BJ (cell line): ENCODE measurements at places on chromosomes 4 and X.
A peak's percentile ranks its signal among the peaks of the same experiment; 100 is the strongest.

- DNase-seq = no peak
Observed at GRCh38 chr4:31929676-31930345, 1209.6 kb downstream of the PCDH7 start.

DNA sequence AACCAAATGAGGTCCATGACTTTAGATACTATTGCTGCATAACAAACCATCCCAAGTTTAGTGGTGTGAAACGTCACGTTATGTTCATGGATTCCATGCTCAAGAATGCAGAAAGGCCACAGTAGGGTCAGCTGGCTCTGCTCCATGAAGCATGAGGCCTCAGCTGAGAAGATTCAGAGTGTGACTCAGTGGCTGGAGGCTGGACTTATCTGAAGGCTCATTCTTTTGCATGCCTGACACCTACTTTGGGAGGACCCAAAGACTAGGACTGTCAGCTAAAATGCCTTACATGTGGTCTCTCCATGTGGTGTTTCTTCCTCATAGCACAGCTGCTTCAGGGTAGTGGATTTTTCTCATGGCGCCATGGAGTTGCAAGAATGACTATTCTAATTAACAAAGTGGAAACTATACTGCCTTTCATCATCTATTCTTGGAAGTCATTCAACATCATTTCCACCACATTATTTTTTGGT lies 11.5 kb upstream of the CCDC149 start:
- DNase-seq = peak; percentile 96

- DNase-seq = no peak
Observed at GRCh38 chrX:69182818-69183380, 17.6 kb upstream of the PJA1 start.

DNA sequence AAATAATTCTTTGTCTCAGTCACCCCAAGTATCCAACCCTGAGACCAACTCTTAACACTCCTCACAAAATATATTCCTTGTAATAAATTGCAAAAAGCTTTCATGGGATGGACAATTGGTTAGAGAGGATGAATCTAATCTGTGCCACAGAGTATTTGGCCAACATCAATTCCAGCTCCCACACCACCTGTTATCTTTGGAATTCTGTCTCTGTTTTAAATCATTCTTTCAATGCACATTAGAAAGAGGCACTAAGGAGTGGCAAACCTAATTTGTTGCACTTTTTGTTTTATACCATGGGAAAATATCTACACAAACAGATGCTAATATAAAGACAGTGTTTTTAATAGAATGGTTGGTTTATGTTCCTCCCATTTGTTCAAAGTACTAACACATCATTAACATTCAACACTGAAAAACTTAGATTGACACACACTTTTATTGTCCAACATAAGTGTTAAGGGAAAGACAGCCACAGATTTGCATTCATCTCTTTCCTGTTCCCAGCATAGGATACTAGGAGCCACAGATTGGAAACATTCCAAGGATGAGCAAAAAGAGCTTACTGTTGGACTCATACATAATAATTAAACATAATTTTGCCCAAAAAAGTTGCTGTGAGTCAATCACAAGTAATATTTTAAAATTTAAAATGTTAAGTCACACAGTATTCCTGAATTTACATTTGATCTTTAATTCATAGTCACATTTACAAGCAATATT lies 116.4 kb downstream of the PPA2 start:
- no peak for DNase-seq

DNA sequence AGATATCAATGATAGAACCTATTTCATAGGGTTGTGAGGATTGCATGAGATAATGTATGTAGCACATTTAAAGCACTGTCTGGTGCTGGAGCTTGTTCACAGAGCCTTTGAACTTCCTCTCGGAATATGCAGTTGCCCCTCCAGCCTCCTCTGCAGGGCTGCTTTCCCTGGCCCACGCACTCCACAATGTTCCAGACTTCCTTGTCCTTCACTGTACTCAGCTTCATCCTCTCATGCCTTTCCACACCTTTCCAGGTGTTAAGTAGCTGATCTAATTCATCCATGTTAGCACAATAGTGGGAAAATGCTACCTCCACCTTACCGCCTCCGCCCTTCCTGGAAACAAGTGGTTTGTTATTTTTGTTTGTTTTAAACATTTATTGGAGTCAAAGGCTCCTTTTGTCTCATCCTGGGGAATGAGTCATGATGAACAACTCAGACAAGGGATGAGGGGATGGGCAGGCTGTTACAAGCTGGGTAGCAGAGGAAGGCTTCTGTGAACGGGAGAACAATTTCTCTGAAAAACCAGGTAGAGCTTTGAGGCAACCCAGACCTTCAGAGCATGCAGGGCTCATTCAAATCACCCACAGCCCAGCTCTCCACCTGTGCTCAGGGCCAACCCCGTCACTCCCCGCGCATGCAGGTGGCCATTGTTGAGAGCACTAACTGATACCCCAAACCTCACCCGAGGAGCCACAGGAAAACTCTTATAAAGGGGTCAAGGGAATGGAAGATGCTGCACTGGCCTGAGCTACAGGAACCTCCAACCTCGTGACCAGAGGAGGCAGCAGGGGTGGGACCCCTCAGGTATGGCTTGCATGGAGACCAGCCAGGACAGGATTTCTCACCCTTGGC lies 84.9 kb upstream of the TBL1X start:
- no peak for DNase-seq

GRCh38 chrX:134547047-134547679 lies 87.2 kb downstream of the HPRT1 start:
- no peak for DNase-seq

DNA sequence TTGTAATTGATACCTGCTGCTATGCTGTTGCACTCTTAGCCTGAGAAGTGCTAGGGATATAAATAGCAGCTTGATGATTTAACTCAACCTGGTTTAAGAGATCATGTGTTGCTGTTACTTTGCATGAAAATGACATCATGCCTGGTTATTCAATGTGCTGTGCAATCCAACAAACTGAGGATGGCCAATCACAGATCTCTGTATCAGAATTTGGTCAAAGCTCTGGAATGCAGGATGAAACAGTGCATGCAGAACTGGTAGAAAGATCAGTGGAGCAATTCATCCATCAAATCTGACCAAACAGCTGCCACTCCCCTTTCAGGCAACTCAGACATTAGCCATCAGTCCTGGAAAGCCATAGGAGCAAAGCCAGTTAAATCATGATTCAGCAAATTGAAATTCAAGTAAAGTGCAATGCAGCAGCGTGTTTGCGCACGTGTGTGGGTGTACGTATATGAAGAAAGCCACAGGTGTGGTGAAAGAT lies 160.3 kb upstream of the RASGEF1B start:
- peak; percentile 12 for DNase-seq

GRCh38 chrX:74246524-74246923 lies 57.5 kb upstream of the ZCCHC13 start:
- no peak for DNase-seq

GRCh38 chr4:7971881-7972500 lies 32.3 kb upstream of the AFAP1 start:
- no peak for DNase-seq

- no peak for DNase-seq
Observed at GRCh38 chrX:155968326-155968661, 29.2 kb upstream of the IL9R start.

DNA sequence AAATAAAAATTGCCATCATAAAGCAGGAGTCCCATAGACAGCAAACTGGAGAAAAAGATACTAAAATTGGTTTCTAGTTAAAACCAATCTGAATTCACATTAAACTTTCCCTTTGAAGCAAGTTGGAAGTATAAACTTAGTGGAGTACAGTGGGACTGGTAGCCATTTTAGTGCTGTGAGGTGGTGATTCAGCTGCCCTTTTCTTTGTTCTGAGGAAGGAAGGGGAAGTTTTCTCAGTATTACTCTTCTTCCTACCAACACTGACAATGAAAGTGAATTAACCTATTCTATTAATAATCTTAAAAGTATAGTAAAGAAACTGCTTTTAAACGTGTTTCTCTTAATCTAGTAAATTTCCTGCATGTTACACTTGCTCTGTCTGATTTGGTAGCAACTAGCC lies 36.7 kb downstream of the SLC9A6 start:
- no peak for DNase-seq

GRCh38 chr4:4542774-4543485 lies 1.1 kb upstream of the STX18 start:
- DNase-seq = no peak

DNA sequence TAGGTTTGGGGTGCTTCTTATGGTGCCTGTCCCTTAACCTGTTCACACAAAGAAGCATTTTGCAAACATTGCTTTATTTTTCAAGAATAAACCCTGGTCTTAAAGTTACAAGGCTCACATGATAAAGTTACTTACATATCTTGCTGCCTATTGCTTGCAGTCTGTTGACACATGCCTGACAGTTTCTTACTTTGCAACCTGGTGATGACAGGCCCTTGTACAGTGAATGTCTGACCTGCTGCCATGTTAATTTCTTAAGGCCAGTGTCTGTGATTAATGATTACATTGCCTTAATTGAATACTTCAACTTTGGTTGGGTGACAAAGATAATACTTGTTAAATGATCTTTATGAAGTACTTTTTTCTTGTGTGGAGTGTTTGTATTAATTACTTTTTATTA lies 49.9 kb downstream of the FIP1L1 start:
- no peak for DNase-seq

GRCh38 chr4:30916337-30917274 lies 196.4 kb downstream of the PCDH7 start:
- DNase-seq = no peak

GRCh38 chr4:104424989-104425388 lies 69.7 kb downstream of the CXXC4 start:
- no peak for DNase-seq

- DNase-seq = no peak
Observed at GRCh38 chr4:1506956-1507721, 100.9 kb upstream of the NKX1-1 start.

DNA sequence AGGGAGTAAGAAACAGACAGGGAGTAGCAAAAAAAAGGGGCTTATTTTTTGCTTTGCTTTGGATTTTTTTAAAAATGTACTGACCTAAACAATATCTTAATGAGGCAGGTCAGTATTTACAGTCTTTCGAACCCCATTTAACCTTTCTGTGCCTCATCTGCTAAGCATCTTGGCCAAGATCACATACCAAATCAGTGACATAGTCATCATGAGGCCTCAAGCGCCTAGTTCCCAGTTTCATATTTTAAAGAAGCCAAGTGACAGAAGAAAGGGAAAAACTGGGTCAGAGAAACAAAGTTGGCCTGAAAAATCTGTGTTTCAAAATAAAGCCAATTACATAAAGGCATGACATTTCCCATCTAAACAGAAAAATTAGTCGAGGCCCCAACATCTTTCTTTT lies 94.6 kb upstream of the WDR44 start:
- DNase-seq = peak; percentile 27

GRCh38 chr4:79047316-79047715 lies 108.1 kb upstream of the PAQR3 start:
- no peak for DNase-seq

GRCh38 chr4:116374815-116375214 lies 710.6 kb downstream of the TRAM1L1 start:
- no peak for DNase-seq

GRCh38 chr4:20447103-20447502 lies 195.4 kb downstream of the SLIT2 start:
- DNase-seq = no peak

DNA sequence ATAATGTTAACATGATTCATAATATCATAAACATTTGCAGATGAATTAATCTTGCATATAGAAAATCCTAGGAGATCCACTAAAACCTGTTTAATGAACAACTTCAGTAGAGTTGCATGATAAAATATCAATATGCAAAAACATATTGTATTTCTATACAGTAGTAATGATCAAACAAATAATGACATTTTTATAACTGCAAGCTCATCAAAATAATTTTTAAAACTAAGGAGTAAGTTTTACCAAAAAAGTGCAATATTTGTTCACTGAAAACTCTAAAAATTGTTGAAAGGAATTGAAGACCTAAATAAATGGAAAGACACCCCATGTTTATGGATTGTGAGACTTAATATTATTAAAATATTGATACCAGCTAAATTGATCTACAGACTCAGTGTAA lies 15.9 kb upstream of the GPRASP2 start:
- no peak for DNase-seq

DNA sequence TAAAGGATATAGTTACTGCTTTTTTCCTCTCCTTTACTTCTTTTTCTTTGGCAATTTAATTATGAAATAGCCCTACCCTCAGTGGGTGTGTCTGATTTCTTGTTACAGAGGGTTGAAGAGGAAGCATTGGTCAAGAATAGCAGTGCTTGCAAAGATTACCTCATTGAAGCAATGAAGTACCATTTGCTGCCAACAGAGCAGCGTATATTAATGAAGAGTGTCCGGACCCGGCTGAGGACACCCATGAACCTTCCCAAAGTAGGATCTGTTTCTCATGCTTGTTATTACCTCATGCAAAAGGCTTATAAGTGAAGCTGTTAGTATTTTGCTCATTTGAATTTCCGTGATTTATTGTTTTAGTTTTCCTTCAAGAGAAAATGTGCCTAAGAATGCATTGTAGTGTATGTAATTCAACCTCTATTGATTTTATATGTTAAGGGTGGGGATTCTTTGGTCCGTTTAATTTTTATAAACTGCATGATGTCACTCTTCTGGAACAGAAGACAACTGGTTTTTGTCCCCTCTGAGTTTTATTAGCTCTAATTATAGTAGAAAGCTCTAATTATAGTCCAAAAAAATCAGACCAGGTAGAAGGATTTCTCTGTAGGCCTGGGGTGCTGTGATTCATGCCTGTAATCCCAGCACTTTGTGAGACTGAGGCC lies 27.9 kb upstream of the MSMO1 start:
- no peak for DNase-seq

- no peak for DNase-seq
Observed at GRCh38 chrX:15507005-15507404, 6.4 kb downstream of the BMX start.

DNA sequence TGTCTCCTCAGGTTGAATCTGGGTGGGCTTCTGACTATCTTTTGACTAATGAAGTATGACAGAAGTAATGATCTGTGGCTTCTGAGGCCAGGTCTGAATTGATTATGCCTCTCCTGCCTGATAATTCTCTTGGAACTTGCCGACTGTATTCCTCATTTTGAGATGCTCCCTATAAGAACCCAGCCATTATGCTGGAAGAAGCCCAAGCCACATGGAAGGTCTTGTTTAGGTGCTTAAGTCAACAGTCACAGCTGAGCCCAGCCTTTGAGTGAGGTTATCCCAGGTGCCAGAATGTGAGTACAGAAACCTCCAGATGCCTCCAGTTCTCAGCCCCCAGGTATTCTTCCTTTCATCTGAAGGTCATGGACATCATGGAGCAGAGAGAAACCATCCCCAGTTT lies 456.6 kb downstream of the IL15 start:
- DNase-seq = no peak

- DNase-seq = no peak
Observed at GRCh38 chr4:84263415-84263814, 235.7 kb downstream of the NKX6-1 start.

- no peak for DNase-seq
Observed at GRCh38 chr4:162865102-162865501, 301.6 kb downstream of the NAF1 start.
